Cardiac muscle cell (in vitro differentiated cells and primary cell): ENCODE measurements at places on chromosomes 7 and 10. TPM values are rescaled to one million over a fixed set of nuclear protein-coding genes. Genes with fewer than 3 reads are reported as not detected.

- no peak for DNase-seq
Observed at GRCh38 chr10:97109547-97109946, 76.2 kb downstream of the SLIT1 start.

GRCh38 chr7:12594122-12594897 lies 23.8 kb downstream of the SCIN start:
- no peak for DNase-seq

Gene LIPJ
- 0.11 TPM in 1 of 2 replicates, not detected in the other for total RNA-seq

DNA sequence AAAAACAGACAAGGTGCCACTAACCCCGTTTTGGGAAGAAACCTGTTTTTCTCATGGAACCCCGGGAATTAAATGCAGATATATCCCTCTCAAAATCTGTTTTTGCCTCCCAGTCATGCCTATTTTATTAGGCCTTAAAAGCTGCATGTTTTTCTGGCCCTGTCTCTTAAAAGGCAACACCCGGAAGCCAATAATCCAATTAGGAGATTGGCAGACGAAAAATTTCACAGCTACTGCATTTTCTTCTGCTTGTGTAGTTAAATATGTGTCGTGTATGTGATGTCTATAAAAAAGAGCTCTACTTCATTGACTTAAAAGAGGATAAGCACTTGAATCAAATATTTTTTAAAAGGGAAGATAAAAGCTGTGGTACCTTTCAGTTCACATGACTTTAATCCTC lies 31.9 kb upstream of the OPTN start:
- DNase-seq: no peak

DNA sequence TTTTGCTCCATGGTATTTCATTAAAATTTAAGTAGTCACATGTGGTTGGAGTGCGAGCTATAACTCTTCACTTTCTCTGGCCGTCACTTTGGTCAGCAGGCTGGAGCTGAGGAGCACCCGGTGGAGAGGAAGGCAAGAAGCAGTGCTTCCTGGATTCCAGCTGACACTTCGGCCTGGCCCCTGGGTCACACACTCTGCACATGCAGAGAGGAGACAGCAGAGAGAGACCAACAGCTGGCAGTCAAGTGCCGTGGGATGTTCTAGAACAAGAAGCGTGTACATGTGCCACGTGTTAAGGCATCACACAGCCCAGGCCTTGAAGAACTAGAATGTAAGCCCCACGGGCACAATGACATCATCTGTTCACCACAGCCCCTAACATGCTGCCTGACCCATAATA lies 30.1 kb downstream of the PSAP start:
- DNase-seq: no peak
